MCF 10A (cell line): ENCODE measurements at places on chromosomes 16 and 17. TPM values are rescaled to one million over a fixed set of nuclear protein-coding genes. Genes with fewer than 3 reads are reported as not detected.

DNA sequence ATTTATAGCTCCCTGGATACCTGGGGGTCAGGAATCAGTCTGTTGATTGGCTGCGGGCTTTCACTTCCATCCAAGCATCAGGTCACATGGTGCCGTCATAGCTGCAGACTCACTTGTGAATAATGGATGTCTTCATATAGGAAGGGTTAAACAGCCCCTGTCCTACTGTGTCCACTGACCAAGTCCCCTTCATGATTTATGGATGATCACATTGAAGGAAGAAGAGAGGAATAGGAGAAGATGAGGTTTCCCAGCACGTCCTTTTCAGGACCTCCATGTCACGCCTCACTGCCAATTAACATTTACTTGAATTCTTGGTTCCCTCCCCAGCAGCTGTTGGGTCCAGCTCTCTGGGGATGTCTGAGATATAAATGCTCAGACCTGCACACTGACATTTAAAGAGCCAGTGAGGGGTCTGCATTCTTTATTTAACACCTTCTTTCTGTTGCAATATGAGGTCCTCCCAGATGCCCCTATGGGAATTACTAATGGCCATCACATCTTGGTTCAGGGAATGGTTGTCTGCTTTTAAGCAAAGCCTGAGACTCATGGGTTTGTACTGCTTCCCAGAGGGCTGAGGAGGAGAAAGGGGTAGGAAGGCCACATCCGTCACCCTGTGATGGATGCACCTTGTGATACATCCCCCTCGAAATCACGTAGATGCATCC is 230.6 kb upstream of the HSBP1 start:
- peaks cover 8% of the 10 kb centered on the region for H3K4me1 ChIP-seq
- no peak overlapping the region for H3K27ac ChIP-seq
- no peaks in the 10 kb centered on the region for H3K36me3 ChIP-seq
- H3K27me3 ChIP-seq = no peaks in the 10 kb centered on the region

The SMPD3 gene
- 0.25 TPM in 1 of 2 replicates, not detected in the other for total RNA-seq

The SEPTIN1 gene
- 1.3 and 1.7 TPM in 2 replicates for total RNA-seq

- H3K27ac ChIP-seq = peak overlapping the region; percentile 35
- no peak for DNase-seq
- no peaks in the 10 kb centered on the region for H3K36me3 ChIP-seq
These were observed 159.1 kb upstream of the FOXF1 start for GRCh38 chr16:86351041-86351784.

- H3K36me3 ChIP-seq = no peaks in the 10 kb centered on the region
- H3K27ac ChIP-seq = no peak overlapping the region
- H3K27me3 ChIP-seq = no peaks in the 10 kb centered on the region
- H3K4me3 ChIP-seq = no peak overlapping the region
These were observed 148.1 kb downstream of the KCNJ2 start for GRCh38 chr17:70317421-70317820.

- peaks cover 7% of the 10 kb centered on the region for H3K27me3 ChIP-seq
- DNase-seq = no peak
- H3K4me3 ChIP-seq = no peak overlapping the region
- peaks cover 8% of the 10 kb centered on the region for H3K4me1 ChIP-seq
These were observed 221.8 kb upstream of the IRX3 start for GRCh38 chr16:54508351-54508750.

- H3K27ac ChIP-seq = no peak overlapping the region
- no peak overlapping the region for H3K4me3 ChIP-seq
- H3K4me1 ChIP-seq = no peaks in the 10 kb centered on the region
- H3K27me3 ChIP-seq = no peaks in the 10 kb centered on the region
These were observed 957.1 kb upstream of the RBFOX1 start for GRCh38 chr16:6375465-6376075.

GRCh38 chr16:57866529-57866918 is 64.2 kb upstream of the KIFC3 start:
- no peaks in the 10 kb centered on the region for H3K36me3 ChIP-seq
- no peak for DNase-seq
- H3K4me1 ChIP-seq = peaks cover 17% of the 10 kb centered on the region
- H3K27ac ChIP-seq = no peak overlapping the region
- no peak overlapping the region for H3K4me3 ChIP-seq

- H3K36me3 ChIP-seq = no peaks in the 10 kb centered on the region
- H3K27me3 ChIP-seq = no peaks in the 10 kb centered on the region
- H3K4me3 ChIP-seq = no peak overlapping the region
- no peaks in the 10 kb centered on the region for H3K4me1 ChIP-seq
These were observed 53.1 kb downstream of the MRC2 start for GRCh38 chr17:62680541-62681052.

GRCh38 chr17:39669897-39670735 is 1.9 kb downstream of the PNMT start:
- H3K27me3 ChIP-seq = peaks cover 41% of the 10 kb centered on the region
- DNase-seq = no peak
- peaks cover 13% of the 10 kb centered on the region for H3K36me3 ChIP-seq
- peaks cover 12% of the 10 kb centered on the region for H3K4me1 ChIP-seq

- no peaks in the 10 kb centered on the region for H3K4me1 ChIP-seq
- H3K36me3 ChIP-seq = no peaks in the 10 kb centered on the region
- DNase-seq = no peak
- H3K27me3 ChIP-seq = no peaks in the 10 kb centered on the region
These were observed 235.7 kb downstream of the NTN1 start for GRCh38 chr17:9256751-9257629.

The XAF1 gene
- total RNA-seq = not detected in 2 replicates

The TM4SF5 gene
- not detected in 2 replicates for total RNA-seq

The GPR139 gene
- not detected in 2 replicates for total RNA-seq

DNA sequence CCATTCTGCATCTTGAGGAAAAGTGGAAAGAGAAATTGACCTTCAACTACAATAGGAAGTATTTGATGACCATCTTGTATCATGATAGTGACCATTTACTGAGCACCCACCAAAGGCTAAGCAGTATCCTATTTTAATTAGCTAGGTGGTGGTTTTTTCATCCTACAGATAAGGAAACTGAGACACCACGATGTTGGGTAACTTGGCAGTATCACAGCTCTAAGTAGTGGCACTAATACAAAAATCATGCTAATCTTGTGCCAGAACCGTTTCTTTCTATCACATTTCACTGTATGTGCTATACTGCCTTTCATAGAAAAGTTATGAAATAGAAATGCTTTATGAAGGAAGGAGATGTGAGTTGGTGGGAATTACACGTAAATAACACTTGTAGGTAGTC is 2.3 kb downstream of the EVI2B start:
- H3K27ac ChIP-seq = no peak overlapping the region
- no peaks in the 10 kb centered on the region for H3K27me3 ChIP-seq
- peaks cover 13% of the 10 kb centered on the region for H3K36me3 ChIP-seq
- H3K4me3 ChIP-seq = no peak overlapping the region
- no peak for DNase-seq

The TPSAB1 gene
- not detected in 2 replicates for total RNA-seq

DNA sequence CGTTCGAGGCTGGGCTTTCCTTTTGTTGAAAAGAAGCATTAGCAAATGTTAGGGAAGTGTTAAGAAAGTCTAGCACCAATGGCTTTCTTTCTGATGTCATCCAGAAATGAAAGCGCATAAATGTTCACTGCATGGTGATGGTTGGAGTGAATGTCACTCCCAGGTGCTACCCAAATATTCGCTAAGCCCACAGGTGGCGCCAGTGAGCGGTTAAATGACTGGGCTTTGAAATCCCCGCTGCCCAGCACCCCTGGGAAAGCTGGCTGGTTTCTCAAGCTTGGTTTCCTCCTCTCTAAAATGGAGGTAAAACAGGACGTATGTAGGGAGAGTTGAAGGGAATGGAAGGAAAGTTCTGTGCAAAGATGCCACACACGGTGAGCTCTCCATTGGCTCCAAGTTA is 104.4 kb downstream of the IRX5 start:
- H3K4me3 ChIP-seq = no peak overlapping the region
- no peaks in the 10 kb centered on the region for H3K36me3 ChIP-seq
- no peak overlapping the region for H3K27ac ChIP-seq
- H3K27me3 ChIP-seq = no peaks in the 10 kb centered on the region
- peak; percentile 64 for DNase-seq
- peaks cover 17% of the 10 kb centered on the region for H3K4me1 ChIP-seq

GRCh38 chr16:79605999-79606398 is 5.5 kb upstream of the MAF start:
- no peak overlapping the region for H3K4me3 ChIP-seq
- DNase-seq = peak; percentile 75
- no peak overlapping the region for H3K27ac ChIP-seq
- peaks cover 40% of the 10 kb centered on the region for H3K4me1 ChIP-seq
- H3K36me3 ChIP-seq = no peaks in the 10 kb centered on the region

The FBXW10 gene
- total RNA-seq = 0.22 and 0.23 TPM in 2 replicates

DNA sequence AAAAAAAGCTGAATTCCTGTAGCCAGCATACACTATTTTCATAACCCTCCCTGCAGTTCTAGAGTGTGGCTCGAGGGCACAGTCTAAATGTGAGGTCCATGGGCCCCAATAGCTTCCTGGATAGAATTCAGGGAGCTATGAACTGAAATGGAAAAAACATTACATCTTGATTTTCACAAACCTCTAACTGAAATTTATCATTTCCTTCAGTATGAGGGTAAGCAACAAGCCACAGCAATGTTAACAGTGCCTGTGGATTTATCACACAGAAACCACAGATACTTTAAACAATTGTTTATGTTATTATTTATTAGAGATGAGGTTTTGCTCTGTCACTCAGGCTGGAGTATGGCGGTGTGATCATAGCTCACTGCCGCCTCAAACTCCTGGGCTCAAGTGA is 18.2 kb downstream of the TMEM92 start:
- no peaks in the 10 kb centered on the region for H3K27me3 ChIP-seq
- DNase-seq = no peak

DNA sequence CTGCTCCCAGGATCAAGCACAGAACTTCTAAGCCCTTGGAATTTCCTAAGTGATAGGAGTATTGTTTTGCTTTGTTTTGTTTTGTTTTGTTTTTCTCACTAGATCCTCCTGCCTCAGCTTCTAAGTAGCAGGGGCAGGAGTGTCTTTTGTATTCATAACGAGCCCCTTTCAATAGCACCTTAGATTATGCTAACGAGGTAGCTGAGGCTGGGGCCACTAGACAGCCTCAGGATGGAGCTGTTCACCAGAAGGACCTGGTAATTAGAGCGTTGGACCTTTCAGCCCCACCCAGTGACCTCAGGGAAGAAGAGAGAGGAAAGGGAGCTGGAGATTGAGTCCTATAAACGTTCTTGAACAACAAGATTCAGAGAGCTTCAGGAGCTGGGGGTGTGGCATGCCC is 43.6 kb downstream of the IKZF3 start:
- H3K27me3 ChIP-seq = peaks cover 51% of the 10 kb centered on the region
- H3K4me3 ChIP-seq = no peak overlapping the region

DNA sequence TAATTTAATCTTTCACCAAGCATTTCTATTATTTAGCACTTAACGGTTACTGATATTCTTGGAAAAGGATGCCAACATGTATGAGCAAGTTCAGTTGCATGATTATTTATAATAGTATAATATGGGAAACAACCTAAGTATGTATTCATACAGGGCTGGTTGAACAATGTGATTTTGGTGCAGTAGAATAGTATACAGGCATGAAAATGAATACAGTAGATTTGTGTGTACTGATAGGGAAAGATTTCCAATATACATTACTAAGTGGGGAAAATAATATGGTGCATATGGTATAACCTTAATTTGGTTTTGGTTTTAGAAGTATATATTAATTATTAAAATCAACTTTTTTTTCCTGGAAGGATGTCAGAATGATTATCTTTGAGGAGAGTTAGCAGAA is 109.1 kb downstream of the SPECC1 start:
- peaks cover 6% of the 10 kb centered on the region for H3K4me1 ChIP-seq
- DNase-seq = no peak
- H3K27me3 ChIP-seq = peaks cover 6% of the 10 kb centered on the region
- no peaks in the 10 kb centered on the region for H3K36me3 ChIP-seq
- H3K4me3 ChIP-seq = no peak overlapping the region

GRCh38 chr17:52505601-52506000 is 347.1 kb upstream of the CA10 start:
- no peak overlapping the region for H3K4me3 ChIP-seq
- H3K27ac ChIP-seq = no peak overlapping the region
- H3K36me3 ChIP-seq = no peaks in the 10 kb centered on the region
- peaks cover 6% of the 10 kb centered on the region for H3K4me1 ChIP-seq

DNA sequence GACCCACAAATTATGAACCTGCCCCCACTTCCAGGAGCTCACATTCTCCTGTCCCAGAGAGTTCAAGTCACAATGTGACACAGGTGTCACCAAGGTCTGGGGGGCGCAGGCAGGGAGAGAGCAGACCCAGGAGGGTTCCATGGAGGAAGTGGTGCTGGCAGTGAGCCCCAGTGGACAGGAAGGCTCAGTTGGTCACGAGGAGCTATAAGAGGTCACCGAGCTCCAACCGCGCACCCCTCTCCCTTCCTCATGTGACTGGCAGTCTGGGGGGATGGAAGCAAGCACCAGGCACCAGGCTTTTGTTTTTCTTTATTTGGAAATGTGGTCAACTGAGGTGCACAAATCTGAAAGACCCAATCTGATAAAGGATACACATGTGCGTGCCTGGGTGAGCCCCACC is 2.5 kb downstream of the ITGAD start:
- H3K27ac ChIP-seq = no peak overlapping the region
- no peak overlapping the region for H3K4me3 ChIP-seq
- no peaks in the 10 kb centered on the region for H3K36me3 ChIP-seq
- no peaks in the 10 kb centered on the region for H3K4me1 ChIP-seq
- no peaks in the 10 kb centered on the region for H3K27me3 ChIP-seq
- DNase-seq = no peak

The PRAC2 gene
- total RNA-seq = not detected in 2 replicates

The NLGN2 gene
- 6.7 and 9.0 TPM in 2 replicates for total RNA-seq

DNA sequence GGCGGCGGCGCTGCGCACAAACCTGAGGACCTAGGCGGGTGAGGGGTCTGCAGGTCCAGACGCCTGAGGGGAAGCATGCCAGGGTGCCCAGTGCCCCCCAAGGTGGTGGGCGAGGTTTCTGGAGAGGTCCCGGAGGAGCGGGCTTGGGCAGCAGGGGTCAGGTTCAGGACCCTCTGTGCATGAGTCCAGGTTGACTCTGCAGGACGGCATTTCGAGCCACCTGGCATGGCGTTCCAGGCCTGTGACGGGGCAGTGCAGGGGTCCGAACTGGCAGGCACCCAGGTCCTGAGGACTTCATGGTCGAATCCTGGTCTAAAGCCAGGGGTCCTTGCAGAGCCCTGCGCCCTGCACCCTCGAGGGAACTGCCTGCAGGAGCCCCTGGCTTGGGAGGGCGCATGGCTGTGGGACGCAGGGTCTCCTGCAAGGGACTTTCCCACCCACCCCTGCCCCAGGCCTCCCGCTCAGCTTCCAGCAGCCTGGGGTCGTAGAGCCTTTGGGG is 3.5 kb downstream of the SLC16A3 start:
- H3K27ac ChIP-seq = no peak overlapping the region
- H3K4me3 ChIP-seq = peak overlapping the region; percentile 84
- DNase-seq = no peak
- H3K36me3 ChIP-seq = peaks cover 42% of the 10 kb centered on the region
- no peaks in the 10 kb centered on the region for H3K27me3 ChIP-seq
- peaks cover under 1% of the 10 kb centered on the region for H3K4me1 ChIP-seq

- H3K27me3 ChIP-seq = peaks cover 19% of the 10 kb centered on the region
- H3K27ac ChIP-seq = no peak overlapping the region
- H3K4me1 ChIP-seq = no peaks in the 10 kb centered on the region
- no peak overlapping the region for H3K4me3 ChIP-seq
- DNase-seq = no peak
These were observed 554.0 kb upstream of the ZFHX3 start for GRCh38 chr16:73601911-73602310.

The TEX14 gene
- total RNA-seq = 0.07 TPM in 1 of 2 replicates, not detected in the other

- no peak for DNase-seq
- no peaks in the 10 kb centered on the region for H3K36me3 ChIP-seq
- no peak overlapping the region for H3K4me3 ChIP-seq
- H3K27me3 ChIP-seq = no peaks in the 10 kb centered on the region
- H3K4me1 ChIP-seq = no peaks in the 10 kb centered on the region
These were observed 94.1 kb downstream of the PLCG2 start for GRCh38 chr16:81873206-81873605.

The DNAJA3 gene
- total RNA-seq = 98.1 and 101 TPM in 2 replicates

- peak overlapping the region; percentile 33 for H3K27ac ChIP-seq
- no peak overlapping the region for H3K4me3 ChIP-seq
- H3K27me3 ChIP-seq = no peaks in the 10 kb centered on the region
- H3K36me3 ChIP-seq = no peaks in the 10 kb centered on the region
These were observed 5.9 kb upstream of the TRIM25 start for GRCh38 chr17:56919717-56920116.
